ELR (cell line): ENCODE measurements at places on chromosomes 3 and 15.
A peak's percentile ranks its signal among the peaks of the same experiment; 100 is the strongest.

DNA sequence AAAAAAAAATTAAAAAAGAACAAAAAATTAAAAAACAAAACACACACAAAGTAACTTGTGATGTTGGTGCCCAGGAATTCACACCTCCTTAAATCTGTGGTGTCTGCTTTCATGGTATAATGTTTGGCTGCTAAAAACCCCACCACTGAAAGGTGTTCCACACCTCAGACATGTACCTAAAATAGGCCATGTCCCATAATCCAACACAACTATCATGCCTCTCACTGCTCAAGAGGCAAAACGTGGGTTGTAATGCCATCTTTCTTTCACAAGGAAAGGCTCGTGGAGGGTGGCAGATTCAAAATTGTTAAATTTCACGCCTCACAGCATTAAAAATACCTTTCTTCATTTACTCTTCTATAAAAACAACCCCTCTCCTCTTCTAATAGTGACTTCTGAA lies 29.5 kb downstream of the MKRN2 start:
- DNase-seq: no peak

DNA sequence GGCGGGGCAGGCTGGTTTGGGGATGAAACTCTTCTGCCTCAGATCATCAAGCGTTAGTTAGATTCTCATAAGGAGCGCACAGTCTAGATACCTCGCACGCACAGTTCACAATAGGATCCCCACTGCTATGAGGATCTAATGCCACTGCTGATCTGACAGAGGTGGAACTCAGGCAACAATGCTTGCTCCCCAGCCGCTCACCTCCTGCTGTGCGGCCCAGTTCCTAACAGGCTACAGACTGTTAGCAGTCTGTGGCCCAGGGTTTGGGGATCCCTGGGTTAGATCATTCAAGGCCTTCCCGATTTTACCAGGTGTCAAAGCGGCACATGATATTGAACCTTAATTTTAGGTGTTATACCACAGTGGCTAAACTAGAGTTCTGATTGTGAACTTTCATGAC lies 232.8 kb downstream of the UBE2E2 start:
- DNase-seq: no peak

- no peak for DNase-seq
These were observed 15.5 kb upstream of the SCAANT1 start for GRCh38 chr3:63927422-63928280.

DNA sequence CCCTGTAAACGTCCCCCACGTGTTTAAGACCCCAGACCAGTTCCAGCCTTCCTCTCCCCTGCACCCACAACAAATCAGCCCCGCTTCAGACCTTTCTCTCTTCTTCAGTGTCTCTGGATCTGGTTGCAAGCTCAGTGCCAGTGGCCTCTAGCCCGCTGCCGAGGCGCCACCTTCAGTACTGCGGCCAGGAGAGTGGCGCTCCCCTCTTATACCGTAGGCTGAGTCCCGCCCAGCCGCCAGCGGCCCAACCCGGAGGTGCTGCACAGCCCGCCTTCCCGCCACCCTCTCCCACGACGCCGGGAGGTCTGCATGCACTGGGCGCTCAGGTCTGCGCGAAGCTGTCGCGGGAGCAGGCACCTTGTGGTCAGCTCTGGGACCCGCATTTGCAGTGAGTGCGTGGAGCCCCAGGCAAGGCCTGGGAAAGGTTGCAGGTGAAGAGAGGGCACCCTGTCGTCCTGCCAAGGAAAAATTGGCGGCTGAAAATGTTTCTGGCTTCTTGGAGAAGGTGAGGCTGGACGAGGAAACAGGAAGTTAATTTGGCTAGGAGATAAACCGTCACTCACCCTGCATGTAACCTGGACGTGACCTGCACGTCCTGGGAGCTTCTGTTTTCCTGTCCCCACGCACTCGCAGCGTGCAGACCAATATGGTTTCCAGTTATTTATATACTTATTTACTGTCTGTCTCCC lies at the start of gene C2CD4B:
Gene C2CD4B (minus strand): TSS at position 182 of the 689 bp plus-strand sequence. CDS start 301 bp downstream, outside the sequence.
- no peak for DNase-seq

- peak; percentile 74 for DNase-seq
These were observed 5.2 kb downstream of the CDV3 start for GRCh38 chr3:133578548-133579191.

- no peak for DNase-seq
These were observed 198.5 kb upstream of the ARPP21 start for GRCh38 chr3:35440826-35441225.

DNA sequence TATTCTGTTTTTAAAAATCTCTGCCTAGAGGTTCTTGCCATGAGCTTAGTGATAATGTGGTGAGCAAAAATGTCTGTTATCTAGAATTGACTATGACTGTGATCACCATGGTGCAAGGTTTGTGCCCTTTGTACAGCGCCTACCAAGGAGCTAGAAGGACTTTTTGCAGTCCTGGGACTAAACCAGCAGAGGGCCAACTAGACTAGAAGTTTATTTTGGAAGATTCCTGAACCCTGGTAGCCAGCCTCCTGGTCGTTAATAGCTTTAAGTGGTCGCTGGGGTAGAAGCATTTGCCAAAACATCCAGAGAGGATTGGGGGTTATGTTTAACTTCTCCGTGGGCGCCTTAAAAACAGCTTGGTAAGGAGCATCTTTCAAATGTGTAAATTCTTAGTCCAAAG lies 7.8 kb downstream of the SCG5 start:
- peak; percentile 58 for DNase-seq

DNA sequence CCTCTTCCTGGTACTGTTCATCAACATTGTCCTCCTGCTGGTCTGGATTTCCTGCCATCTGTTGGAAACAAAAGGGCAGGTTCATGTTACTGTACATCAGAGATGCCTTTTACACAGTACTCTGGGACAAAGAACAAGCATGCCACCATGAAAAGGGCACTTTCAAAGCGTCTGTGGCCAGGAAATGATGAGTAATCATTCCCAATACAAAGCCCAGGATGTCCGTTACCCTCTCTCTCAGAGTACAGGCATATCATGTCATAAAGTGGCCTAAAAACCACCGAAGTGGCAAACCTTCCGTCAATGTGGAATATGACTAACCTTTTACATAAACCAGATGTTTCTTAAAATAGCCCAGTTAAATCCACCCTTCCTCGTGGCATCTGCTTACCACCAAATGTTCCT lies 71.2 kb downstream of the GOLIM4 start:
- peak; percentile 79 for DNase-seq

DNA sequence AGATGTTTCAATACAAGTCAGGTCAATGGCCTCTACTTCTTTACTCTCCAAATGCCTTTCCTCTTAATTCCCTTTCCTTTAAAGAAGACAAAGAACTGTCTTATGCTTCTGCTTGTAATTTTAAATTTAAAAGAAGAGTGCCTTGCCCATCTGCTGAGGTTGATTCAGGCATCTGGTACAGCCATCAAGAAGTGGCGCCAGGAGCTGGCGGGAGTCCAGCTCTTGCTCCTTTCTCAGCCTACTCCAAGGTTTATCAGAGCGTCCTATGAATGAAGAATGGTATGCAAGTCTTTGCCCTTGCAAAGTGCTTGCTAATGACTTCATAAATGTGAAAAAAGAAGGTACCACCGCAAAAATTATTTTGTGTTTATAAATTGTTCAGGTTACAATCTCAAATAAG lies 294.6 kb upstream of the TGFBR2 start:
- no peak for DNase-seq

DNA sequence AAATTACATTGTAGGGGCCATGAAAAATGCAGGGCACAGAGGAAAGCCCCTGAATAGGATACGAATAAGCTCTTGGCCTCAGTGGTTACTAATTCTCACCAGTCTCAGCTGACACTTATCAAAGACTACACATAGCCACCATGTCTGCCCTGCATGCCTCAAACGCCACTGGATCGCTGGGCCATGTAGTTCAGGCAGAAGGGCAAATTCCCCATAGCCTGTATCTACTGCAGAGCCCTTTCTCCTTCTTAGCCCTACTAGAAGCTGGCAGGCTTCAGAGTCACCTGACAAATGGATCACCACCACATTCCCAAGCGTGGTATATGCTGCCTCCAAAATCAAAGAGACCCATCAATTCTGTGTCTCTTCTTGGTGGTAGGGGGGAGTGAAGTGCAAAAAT lies 177.4 kb downstream of the MINAR1 start:
- DNase-seq: no peak

- DNase-seq: no peak
These were observed 62.7 kb downstream of the SNRK start for GRCh38 chr3:43348852-43349574.

- no peak for DNase-seq
These were observed 52.1 kb downstream of the GATM start for GRCh38 chr15:45326280-45326679.

DNA sequence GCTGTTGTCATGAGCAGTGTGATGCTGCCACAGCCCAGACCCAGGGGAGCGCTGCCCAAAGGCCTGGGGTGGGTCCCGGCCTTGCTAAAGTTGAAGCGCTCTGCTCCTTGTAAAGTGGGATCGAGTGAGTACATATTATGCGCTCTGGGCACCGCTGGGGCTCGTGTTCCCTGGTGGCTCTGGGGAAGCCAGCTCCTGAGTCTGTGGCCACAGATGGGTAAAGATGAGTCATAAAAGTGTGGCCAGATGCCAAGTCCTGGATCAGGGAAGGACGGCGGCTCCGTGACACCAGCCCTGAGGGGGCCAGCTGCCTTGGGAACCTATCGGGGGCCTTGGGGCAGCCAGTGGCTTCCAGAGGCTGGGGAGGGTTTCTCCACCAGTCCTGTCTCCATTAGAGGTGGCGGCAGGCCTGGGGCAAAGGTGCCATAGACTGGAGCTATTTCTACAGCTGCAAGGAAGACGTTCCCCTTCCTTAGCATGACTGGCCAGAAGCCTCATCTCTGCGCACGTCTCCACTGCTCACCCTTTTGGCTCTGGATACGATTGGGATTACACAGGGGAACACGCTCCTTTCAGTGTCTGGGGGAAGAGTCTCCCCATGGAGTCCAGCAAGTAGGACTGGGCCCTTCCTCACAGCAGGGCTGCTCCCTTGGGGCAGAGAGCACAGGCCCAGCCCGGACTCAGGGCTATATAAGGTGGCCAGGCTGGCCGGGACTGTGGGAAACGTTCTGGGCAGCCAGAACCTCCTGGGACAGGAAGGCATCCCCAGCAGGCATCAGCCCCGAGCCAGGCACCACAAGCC lies 1.2 kb upstream of the ITIH4 start:
- peak; percentile 87 for DNase-seq

DNA sequence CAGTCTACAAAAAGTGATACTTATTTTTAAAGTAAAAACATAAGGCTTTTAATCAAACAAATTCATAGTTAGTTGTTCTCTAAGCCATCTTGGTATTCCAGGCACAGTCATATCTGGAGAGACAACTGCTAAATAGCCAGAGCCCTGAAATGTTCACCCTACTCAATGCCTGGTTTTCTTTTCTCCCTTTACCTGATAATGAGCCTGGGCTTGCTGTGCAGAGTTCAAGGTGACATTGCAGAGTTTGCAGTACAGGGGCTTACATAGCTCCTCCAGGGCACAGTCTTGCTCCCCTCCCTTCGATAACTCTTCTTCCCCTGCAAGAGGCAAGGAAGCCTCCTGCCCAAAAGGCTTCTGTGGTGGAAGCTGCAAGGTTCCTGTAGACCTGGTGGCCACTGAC lies 4.3 kb downstream of the ZMAT3 start:
- DNase-seq: no peak

DNA sequence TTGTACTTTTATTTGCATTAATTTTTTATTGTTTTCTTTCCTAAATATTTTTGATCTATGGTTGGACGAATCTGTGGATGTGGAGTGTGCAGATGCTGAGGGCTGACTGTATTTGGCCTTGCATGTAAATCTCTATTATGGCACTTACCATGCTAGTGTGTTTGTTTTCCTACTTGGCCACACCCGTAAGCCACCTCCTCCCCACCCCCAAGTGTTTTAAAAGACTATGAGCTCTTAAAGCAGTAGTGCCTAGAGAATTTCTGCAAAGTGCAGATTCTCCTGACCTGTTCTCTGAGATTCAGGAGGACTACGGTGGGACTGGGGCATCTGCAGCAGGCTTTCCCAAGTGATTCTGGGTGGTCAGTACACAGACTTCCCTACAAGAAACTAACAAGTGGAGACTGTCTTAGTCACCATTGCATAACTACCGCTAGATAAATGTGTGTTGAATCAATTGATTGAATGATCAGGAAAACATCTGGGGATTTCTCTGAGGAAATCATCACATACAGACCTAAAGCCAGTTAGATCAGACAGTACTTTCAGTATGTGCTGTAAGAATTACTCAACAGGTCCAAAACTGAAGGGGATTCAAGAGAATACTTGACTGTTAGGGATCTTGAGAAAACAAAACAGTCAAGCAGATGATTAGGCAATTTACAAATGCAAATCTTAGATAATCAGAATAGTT lies 6.2 kb upstream of the TIPARP start:
- peak; percentile 74 for DNase-seq

DNA sequence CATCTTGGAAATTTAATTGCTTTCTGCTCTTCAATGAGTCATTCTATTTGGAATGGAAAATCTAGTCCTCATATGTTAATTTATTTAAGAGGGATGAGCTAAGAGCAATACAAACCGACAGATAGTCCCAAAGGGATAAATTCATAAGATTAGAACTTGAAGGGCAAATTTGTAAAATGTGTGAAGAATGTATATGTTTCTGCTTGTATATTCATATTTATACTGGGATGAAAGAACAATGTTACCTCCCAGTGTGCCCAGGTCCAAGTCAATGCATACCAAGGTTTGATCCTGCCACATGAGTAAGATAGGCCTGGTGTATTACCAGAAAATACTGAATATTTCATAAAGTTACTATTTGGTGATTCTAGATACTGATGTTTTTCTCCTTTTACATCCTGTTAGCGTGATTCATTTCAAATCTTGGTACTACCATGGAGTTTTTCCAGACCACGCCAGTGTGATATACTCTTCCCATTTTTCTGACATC lies 255.6 kb upstream of the SEMA6D start:
- DNase-seq: no peak

- DNase-seq: no peak
These were observed 6.2 kb upstream of the SPSB4 start for GRCh38 chr3:141044695-141045641.

GRCh38 chr3:76429581-76430177 lies 610.2 kb upstream of the ROBO2 start:
- DNase-seq: no peak

DNA sequence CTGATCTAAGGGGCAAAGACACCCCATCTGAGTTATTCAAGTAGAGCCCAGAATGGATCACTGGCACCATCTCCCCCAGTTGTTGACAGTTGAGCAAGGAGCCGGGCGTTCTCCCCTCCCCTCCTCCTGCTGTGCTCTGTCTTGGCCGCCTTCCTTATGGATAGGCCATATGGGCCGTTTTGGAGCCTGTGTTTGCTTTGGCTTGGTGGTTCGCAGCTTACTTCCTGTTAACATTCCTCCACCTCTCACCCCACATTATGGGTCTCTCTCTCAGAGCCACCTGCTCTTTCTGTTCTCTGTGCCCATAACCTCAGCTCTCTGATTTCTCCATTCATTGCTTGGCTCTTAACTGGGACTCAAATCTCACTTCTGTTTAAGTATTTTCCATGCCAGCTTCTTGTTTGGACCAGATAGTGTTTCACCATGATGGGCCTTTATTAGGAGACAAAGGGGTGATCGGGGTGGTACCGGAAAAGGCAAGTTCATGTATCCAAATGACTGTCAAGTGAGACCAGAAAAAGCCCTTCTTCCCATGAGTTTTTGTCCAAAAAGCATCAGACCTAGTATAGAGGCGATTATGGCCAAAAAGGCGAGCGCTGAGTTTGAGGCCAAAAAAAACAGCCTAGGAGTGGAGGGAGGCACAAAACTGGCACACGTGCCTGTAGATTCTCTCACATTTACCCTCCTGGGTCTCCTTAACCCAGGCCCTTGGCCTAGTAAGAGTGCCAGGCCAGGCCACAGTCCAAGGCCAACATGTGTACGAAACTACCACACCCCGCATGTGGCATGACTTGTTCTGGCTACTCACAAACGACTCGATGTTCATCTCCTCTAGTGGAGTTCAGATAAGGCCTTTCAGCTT lies 62.6 kb downstream of the DUT start:
- no peak for DNase-seq

GRCh38 chr3:57627976-57628375 lies 30.8 kb upstream of the ARF4 start:
- DNase-seq: no peak
